ENCODE measurements at places on chromosomes 16 and 17.

GRCh38 chr16:65336160-65336559, 214.3 kb upstream of the CDH11 start:
- DNase-seq: peak; percentile 93

GRCh38 chr16:85830821-85831220, 31.3 kb downstream of the COX4I1 start:
- DNase-seq: no peak

DNA sequence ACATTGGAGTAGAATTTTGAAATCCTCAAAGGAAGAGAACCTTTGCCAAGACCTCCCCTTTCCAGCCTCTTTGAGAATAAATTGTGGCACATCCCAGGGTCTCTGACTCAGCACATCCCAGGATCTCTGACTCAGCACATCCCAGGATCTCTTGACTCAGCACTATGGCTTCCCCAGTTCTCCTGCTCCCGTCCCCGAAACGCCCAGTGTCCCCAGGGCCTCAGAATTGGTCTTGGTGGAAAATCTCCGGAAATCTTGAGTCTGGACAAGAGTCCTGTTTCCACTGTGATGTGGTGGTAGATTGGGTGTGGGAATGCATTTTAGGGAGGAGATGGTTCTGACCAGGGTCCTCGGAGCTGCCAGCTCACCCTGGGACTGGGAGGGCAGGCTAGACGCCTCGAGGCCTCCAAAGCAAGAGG, 19.2 kb downstream of the PLXDC1 start:
- peak; percentile 83 for DNase-seq

GRCh38 chr16:70601576-70602575, 44.5 kb upstream of the IL34 start:
- no peak for DNase-seq

DNA sequence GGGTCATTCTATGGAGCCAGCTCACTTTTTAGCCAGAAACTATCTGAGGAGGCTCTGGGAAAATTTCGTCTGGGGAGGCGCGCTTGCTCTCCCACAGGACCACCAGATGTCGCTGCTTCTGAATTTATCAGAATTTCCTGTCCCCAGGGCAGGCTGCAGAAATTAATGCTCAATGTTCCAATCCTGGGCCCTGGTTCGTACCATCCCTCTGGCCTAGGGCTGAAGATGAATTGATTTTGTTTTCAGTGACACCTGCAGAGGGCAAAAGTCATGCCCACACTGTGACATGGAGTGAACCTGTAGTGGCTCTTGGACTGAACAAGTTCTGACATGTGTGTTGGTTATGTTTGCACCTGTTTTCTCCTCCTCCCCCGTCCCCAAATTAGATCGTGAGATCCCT, 482.6 kb downstream of the NPIPA7 start:
- peak; percentile 27 for DNase-seq

DNA sequence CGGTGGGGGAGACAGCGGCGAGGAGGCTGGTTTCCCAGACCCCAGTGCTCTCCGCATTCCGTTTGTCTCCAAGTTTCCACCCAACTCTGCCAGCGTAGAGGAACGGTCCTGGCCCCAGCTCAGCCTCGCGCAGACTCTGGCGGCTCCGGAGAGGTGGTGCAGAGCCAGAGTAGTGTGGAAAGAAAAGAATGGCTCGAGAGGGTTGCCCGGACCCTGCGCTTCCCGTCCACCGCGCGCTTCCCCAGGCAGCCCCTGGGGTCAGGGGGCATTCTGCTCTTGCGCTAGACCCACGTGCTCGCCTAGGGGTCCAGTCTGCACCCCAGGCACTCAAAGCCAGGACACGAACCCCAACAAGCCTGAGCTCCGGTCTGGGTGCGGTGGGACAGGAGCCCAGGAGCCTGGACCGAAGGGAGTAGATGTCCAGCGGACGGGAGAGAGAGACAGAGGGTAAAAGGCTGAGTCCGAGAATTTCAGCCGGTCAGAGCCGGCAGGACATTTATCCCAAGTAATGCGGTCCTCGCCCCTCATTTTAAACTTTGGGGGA, 3.8 kb downstream of the PMP22 start:
- peak; percentile 69 for DNase-seq

DNA sequence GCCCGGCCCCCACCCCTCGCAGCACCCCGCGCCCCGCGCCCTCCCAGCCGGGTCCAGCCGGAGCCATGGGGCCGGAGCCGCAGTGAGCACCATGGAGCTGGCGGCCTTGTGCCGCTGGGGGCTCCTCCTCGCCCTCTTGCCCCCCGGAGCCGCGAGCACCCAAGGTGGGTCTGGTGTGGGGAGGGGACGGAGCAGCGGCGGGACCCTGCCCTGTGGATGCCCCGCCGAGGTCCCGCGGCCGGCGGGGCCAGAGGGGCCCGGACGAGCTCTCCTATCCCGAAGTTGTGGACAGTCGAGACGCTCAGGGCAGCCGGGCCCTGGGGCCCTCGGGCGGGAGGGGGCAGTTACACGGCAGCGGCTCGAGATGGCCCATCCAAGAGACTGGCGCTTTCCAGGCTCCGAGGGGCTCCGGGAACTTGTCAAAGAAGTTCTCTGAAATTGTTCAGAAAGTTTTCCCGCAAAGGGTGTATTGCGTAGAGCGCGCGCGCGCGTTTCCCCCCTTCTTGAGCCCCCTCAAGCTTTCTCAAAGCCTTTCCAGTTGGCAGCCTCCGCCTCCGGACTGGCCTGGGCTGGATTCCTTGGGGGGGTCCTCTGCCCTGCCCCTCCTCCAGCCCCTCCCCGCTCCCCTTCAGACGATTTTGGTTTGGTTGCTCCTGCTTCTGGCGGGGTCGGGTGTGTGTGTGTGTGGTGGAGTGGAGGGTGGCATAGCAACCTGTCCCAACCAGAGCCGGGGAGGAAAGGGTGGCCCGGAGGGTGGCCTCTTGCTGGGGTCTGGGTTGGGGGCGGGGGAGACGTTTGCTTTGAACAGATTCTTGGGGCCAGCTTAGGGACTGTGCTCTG, 504 bp downstream of the ERBB2 start:
- DNase-seq: peak; percentile 29

DNA sequence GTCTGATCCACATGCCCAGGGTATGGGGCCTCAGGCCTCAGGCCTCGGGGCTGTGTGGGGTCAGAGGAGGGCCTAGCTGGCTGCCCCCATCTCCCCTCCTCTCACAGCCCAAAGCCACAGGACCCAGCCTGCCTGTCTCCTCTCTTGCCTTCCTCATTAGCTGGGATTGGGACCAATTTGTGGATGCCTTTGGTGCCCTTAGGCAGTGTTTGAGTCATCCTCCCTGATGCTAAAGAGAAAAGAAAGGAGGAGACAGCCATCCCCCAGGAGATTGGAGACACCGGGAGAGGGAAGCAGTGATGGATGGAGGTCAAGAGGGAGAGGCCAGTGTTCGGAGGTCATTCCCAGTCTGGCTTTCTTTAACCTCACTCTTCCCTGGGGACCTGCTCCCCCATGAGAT, 23.3 kb upstream of the NOG start:
- peak; percentile 43 for DNase-seq

DNA sequence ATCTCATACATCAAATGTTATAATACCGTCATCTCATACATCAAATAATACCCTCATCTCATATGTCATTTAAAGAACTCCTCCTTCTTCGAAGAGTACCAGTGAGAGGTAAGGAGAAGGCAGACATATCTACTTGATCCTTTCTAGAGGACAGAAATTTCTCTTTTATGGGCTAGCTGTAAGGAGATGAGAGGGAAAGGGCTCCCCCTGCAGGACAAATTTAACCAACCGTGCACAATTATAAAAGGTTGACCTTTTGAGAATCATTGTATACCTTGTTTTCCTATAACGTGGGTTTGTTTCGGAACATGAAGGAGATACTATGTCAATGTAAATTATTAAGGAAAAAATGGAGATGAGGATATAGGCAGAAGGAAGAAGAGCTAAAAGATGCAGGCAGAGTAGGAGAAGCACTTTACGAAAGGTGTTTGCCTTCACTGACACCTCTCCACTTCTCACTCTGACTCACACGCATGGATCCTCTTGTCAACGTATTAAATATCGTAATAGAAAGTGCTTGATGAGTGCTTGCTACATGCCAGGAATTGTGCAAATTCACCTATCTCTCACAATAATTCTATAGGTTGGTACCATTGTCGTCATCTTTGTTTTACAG, 465.9 kb upstream of the ERCC4 start:
- DNase-seq: no peak

- peak; percentile 28 for DNase-seq
Measured at GRCh38 chr16:69444873-69445517, 20.6 kb downstream of the CYB5B start.

GRCh38 chr17:37358830-37359681, 16.7 kb upstream of the C17orf78 start:
- peak; percentile 97 for DNase-seq

GRCh38 chr16:84940670-84941551, 70.4 kb downstream of the ZDHHC7 start:
- DNase-seq: peak; percentile 46

GRCh38 chr17:48570325-48571023, 7.7 kb downstream of the HOXB4 start:
- DNase-seq: no peak

- no peak for DNase-seq
Measured at GRCh38 chr17:79159926-79160325, 85.3 kb downstream of the ENGASE start.

DNA sequence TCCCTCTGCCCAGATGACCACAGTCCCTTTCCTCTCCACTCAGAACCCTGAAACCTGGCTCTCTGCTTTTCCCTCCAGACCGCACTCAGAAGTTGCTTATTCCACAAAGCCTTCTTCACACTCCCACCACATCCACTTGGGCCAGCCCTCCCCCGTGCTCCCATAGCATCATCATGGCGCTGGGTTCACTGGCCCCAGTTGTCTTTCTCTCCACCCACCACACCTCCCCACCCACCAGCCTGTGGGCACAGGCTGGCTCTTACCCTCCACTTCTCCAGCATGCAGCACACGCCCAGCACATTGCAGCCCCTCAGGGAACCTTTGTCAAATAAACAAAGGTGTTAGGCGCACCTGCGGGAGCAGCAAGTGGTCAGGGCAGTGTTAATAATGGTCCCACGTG, 130.0 kb downstream of the KATNIP start:
- DNase-seq: no peak

- no peak for DNase-seq
Measured at GRCh38 chr16:10685709-10686108, 9.0 kb downstream of the TEKT5 start.
